Spinal cord (tissue), 10 donors: ENCODE measurements at places on chromosomes 16 and 17. TPM values are rescaled to one million over a fixed set of nuclear protein-coding genes. Genes with fewer than 3 reads are reported as not detected.

Gene CNTNAP4
- 36.6 TPM for polyA plus RNA-seq

Gene GDPD1
- 63.3 TPM for polyA plus RNA-seq

DNA sequence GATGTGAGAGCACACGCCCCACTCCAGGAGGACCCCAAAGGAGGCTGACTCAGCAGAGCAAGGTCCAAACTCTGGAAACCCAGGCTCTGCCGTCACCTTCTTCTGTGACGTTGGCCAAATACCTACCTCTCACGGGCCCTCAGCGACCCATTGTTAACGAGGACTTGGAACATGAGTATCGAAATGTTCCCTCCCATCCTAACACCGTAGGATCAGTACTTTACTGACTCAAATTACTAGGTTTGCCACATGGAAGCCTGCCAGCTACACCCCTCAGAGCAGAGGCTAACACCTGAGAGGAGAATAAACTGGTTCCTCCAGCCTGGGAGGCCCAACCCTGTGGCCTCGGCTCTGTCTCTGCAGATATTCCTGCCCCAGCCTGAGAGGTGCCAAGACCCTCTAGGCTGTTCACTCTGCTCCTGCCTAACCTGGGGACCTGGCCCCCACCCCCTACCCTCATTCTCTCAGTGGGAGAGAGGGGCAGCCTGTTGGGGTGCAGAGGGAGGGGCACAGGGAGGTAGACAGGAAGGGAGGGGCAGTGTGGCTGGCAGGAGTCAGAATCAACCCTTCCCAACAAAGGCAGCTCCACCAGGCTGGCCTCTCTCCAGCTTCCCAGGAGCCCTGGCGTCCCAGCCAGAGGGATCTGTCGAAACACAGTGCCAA lies 4.4 kb downstream of the PITPNM3 start:
- DNase-seq = no peak

- no peak for DNase-seq
These were observed 2.6 kb downstream of the SOX8 start for GRCh38 chr16:984121-984694.

GRCh38 chr17:76709077-76709950 lies 1.5 kb downstream of the MXRA7 start:
- DNase-seq = no peak

- DNase-seq = no peak
These were observed 77.4 kb downstream of the RPA1 start for GRCh38 chr17:1907216-1907631.

DNA sequence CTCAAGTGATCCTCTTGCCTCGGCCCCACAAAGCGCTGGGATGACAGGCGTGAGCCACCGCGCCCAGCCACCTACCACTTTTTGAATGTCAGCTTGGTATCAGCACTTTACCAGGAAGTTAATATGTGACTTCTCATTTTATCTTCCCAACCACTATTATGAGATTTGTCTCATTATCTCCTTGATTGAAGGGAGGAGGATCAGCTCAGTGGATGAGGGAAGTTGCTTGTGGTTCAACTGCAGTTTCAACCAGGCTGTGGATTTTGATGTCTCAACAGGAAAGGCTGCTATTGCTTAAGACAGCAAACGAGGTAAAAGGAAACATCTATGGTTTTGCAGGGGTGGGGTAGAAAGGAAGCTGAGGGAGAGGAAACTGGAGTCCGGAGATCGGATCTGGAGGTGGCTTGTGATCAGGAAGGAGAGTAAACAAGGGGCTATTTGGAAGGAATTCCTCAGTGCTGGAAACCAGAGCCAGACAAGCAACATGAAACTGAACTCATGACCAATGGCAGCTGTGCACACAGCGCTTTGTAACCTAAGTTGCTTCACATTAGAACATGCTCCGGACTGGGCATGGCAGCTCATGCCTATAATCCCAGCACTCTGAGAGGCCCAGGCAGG lies 180.5 kb downstream of the VPS53 start:
- DNase-seq = no peak
